ENCODE measurements at places on chromosomes 6 and 20.

DNA sequence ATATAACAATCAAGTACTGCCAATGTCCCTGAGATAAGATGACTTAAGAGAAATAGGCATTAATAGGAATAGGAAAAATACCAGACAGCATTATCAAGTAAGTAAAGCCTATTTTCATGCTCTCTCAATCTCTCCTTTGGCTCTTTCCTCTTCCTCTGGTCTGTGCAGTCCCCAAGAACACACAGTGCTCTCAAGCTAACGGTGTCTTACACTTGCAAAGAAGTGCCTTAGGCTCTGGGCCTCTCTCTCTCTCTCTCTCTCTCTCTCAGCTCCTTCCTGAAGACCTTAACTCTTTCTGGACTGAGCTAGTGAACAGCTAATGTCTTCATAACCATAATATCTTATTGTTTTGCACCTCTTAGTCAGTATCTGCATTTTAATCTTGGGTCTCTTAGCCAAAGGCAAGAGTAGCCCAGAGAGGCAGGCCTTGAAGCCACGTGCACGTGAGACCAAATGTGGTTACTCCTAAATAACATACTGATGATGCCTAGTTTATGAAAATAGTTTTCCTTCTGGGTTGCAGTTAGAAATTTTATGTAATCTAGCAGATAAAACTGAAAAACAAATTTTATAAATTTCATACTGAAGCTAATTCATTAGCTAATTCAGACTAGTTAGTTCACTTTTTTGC, 70.8 kb downstream of the TPD52L1 start:
- DNase-seq: no peak

DNA sequence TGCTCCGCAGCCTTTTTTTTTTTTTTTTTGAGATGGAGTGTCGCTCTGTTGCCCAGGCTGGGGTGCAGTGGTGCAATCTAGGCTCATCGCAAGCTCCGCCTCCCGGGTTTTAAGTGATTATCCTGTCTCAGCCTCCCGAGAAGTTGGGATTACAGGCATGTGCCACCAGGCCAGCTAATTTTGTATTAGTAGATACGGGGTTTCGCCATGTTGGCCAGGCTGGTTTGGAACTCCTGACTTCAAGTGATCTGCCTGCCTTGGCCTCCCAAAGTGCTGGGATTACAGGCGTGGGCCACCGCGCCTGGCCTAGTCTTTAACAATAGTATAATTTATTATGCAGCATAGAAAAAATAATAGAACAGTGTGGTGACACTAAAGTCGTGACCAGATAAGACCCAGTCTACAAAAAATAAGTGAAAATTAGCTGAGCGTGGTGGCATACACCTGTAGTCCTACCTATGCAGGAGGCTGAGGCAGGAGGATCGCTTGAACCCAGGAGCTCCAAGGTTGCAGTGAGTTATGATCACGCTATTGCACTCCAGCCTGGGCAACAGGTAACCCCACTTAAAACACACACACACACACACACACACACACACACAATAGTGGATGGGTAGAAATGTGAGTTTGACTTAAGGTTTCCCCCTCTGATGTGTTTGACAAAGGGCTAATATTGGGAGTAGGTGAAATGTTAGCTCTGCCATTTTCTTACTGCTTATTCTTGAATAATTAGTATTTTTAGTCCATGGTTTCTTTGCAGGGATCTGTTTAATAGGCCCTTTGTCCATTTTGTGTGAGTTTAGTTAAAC, 6.5 kb downstream of the PIM1 start:
- no peak for DNase-seq

- no peak for DNase-seq
Observed at GRCh38 chr20:54267483-54268003, 59.7 kb downstream of the PFDN4 start.

DNA sequence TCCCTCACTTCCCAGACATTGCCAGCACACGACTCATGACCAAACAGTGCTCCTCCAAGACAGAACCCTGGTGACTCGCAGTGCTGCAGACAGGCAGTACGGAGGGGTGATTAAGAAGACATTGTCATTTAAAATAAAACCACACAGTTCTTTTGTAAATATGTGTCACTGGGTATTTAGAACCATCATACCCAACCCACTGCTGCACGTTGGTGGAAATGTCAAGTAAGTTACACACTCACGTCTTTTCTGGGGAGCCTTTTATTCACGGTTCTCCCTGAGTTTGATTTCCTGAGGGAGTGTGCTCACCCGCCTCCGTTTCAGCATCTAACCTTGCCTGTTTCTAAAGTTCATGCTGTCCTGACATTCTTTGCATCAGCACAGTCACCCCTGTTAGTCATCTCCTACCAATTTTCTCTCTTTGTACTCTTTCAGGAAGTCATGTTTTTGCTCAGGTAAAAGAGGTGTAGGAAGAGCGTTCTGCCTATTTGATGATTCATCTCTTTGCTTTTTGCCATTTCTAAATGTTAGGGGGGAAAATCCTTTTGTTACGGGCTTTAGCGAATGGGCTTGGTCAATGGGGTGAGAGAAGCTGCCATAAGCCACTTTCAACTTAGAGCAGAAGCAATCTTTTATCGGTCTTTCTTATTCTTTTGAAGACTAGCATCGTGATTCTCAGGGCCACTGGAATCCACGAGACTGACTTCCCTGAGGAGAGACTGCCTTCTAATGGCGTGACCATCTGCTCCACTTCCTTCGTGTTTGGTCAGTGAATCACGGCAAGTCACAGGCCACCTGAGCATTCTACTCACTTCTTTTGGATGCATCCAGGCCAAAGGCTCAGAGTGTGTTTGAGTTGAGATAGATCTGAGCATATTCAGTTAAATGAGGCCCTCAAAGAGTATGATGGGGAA, 512.8 kb upstream of the JARID2 start:
- DNase-seq: no peak

DNA sequence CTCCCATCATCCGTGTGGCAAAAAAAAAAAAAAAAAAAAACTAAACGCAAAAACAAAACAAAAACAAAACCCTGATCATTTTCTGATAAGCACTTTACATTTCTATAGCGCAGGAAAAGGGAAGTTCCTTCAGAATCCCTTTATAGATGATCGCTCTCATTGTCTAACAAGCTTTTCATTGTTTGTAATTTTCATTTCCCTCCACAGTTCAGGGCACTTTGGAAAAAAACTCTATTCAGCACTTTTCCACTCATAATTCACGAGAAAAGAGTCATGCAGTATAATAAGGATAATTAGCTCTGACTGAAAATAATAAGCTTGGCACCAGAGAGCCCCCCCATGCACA, 89.4 kb upstream of the ATXN1 start:
- DNase-seq: no peak

- no peak for DNase-seq
Observed at GRCh38 chr6:115909923-115910546, 150.7 kb downstream of the FRK start.

- DNase-seq: no peak
Observed at GRCh38 chr6:119334535-119335264, 14.9 kb downstream of the MAN1A1 start.

DNA sequence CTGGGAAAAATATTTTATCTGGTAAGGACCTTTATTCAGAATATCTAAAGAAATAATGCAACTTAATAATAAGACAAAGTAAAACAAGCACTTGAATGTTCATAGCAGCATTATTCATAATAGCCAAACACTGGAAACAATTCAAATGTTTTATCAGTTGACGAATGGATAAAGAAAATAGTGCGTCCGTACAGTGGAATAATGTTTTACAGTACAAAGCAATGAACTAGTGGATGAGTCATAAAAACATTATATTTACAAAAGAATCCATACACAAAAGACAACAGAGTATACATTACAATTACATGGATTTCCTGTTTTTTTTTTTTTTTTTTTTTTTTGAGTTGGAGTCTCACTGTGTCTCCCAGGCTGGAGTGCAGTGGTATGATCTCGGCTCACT, 12.7 kb downstream of the SMAP1 start:
- DNase-seq: no peak

DNA sequence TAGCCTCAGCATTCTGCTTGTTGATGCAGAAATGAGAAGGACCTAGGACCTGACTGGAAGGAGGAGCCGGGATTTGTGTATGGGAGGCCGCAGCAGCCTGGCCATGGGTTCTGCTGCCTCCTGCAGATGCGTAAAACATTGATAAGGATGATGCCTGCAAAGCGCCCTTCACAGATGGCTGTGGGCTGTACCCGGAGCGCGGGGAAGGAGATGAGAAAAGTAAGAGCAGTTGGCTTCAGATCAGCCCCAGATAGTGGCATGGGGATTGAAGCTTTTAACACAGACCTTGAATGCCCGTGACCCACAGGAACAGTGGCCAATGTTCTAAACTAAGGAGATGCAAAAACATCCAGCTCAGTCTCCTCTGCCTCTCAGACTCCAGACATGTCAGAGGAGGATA, 136.4 kb upstream of the KCNG1 start:
- no peak for DNase-seq

- DNase-seq: no peak
Observed at GRCh38 chr6:106107043-106107613, 21.0 kb downstream of the PRDM1 start.

DNA sequence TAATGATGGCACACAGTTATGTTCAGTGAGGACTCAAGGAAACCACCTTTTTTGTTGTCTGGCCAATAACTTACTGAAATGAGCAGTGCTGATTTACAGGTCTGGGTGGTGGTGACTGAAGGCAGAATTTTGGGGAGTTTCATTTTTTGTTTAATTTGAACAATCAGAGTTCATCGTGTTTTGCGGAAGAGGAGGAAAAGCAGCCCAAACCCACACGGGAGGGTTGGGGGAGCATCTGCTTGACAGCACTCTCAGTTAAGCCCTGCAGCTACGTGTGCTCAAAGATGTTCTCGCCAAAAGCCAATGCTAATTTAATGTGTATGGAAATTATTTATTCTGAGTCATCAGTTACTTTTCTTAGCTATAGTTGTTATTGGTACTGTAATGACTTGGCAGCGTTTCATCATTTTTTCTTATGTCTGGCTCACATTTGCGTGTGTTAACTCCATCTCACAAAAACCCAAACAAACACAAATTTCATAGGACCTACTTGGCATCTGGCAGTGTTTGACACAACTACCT, 89.2 kb downstream of the UST start:
- no peak for DNase-seq

DNA sequence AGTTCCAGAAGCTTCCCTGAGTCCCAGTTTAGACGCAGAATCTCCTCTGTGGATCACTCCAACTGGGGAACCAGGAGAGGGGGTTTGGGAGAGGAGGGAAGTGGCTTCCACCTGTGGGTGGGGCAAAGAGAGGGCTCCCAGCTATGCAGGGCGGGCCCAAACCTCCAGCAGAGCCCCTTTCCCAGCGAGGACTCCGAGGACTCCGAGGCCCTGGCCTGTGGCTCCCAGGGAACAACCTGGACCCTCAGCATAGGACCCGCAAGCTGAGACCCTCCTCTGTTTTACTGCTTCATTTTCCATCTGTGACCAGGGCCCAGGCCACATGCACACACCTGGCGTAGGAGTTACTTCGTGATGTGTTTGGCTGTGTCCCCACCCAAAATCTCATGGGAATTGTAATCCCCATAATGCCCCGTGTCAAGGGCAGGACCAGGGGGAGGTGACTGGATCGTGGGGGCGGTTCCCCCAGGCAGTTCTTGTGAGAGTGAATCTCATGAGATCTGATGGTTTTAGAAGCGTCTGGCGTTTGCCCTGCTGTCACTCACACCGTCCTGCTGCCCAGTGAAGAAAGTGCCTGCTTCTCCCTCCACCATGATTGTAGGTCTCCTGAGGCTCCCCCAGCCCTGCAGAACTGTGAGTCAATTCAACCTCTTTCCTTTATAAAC, 27.9 kb downstream of the NTSR1 start:
- DNase-seq: no peak

- no peak for DNase-seq
Observed at GRCh38 chr20:13821876-13822275, 37.0 kb downstream of the NDUFAF5 start.

- DNase-seq: no peak
Observed at GRCh38 chr20:23013429-23013828, 21.7 kb upstream of the SSTR4 start.

DNA sequence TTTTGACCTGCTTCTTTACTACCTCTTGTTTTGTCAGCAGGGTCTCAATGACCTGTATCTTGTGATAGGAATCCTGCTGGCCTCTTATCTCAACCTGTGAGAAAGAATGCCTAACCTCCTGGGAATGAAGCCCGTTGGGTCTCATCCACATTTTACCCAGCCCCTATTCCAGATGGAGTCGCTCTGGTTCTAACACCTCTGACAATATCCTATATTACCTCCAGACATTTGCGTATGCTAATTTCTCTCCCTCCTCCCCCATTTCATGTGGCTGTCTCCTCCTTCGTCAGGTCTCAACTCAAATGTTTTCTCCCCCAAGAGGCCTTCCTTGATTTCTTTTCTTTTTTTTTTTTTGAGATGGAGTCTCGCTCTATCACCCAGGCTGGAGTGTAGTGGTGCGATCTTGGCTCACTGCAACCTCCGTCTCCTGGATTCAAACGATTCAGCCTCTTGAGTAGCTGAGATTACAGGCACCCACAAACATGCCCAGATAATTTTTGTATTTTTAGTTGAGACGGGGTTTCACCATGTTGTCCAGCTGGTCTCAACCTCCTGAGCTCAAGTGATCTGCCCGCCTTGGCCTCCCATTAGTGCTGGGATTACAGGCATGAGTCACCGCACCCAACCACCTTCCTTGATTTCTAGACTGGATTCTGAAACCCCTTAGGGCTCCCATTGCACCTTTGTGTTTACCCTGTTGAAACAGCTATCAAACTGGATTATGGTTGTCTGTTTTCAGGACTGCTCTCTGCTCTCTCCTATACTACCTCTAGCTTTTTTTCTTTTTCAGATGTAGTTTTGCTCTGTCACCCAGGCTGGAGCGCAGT, 49.5 kb upstream of the B4GALT5 start:
- DNase-seq: no peak

DNA sequence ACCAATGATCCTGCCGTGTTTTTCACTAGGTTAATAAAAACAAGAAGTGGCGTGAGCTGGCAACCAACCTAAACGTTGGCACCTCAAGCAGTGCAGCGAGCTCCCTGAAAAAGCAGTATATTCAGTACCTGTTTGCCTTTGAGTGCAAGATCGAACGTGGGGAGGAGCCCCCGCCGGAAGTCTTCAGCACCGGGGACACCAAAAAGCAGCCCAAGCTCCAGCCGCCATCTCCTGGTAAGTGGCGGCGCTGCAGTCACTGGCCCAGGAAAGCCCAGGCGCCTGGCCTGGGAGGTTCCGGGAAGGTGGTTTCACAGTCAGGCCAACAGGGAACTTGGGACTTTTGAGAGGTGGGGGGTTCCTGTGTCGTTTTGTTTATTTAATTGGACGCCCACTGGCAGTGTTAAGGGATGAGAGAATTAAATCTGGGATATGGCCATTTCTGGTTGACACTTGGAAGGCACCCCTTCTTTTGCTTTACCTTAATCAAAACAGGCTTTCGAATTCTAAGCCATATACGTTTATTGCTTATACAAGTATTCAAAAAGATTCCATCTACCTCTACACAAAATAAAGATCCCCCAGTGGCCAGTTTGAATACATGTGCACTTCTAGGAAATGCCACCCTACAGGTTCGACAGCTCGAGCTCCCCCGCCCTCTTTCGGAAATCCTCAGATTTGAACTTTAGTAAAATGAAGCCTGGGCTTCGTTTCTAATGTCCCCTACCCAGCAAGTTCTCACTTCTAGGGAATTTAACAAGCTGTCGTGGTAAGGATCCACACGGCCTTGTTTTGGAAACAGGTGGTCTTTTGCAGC, 138.9 kb downstream of the TMEM242 start:
- DNase-seq: no peak

Measured in left renal cortex interstitium (tissue), 4 donors.